ENCODE measurements at places on chromosomes 12 and 14.

- no peak for DNase-seq
These were observed 40.1 kb upstream of the DDHD1 start for GRCh38 chr14:53193193-53193592.

- DNase-seq = no peak
These were observed 70.5 kb upstream of the FLRT2 start for GRCh38 chr14:85459361-85460000.

- DNase-seq = no peak
These were observed 22.4 kb downstream of the DENND5B start for GRCh38 chr12:31568498-31568897.

DNA sequence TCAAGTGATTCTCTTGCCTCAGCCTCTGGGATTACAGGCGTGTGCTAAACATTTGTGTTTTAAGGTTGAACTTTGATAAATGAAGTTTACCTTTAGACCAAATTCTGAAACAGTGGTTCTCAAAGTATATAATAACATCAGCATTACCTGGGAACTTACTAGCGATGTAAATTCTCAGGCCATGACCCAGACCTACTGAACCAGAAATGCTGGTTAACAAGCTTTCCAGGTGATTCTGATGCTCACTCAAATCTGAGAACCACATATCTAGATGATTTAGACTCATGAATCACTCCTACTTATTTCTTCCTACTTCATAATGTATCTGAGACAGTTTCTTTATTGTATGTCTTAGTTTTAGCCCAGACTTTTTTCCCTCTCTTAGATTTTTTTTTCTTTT is 43.6 kb downstream of the RAD51B start:
- no peak for DNase-seq

- no peak for DNase-seq
These were observed 112.1 kb upstream of the NPAS3 start for GRCh38 chr14:32826404-32827082.

DNA sequence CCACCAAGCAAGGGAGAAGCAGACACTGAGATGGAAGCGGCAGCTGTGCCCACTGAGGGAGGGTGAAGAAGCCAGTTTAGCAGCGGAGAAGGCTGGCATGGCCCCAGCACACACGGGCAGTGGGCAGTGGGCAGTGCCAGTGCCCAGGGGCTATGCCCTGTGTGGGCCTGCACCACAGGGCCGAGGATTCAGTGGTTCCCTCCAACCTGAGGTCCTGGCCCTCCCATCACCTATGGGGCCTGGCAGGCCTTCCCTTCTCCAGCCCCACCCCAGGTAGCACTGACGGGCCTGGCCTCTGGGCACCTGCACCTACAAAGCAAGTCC is 81.1 kb downstream of the ITPK1 start:
- DNase-seq = no peak

DNA sequence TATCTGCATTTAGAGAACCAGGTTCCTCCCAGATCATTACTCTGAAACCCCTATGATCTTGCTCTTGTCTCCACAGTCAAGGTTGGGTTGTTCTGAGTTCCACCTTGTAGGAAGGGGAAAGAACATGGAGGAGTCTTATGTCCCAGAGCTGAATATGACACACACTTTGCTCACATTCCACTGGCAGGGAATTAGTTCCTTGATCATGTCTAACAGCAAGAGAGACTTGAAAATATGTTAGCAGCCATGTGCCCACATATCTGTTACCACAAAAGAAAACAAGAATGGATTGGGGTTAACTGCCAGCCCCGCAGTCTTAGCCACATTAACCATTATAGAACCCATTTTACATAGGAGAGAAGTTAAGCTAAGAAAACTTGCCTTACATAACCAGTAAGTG is 71.1 kb upstream of the MDM1 start:
- DNase-seq = no peak

DNA sequence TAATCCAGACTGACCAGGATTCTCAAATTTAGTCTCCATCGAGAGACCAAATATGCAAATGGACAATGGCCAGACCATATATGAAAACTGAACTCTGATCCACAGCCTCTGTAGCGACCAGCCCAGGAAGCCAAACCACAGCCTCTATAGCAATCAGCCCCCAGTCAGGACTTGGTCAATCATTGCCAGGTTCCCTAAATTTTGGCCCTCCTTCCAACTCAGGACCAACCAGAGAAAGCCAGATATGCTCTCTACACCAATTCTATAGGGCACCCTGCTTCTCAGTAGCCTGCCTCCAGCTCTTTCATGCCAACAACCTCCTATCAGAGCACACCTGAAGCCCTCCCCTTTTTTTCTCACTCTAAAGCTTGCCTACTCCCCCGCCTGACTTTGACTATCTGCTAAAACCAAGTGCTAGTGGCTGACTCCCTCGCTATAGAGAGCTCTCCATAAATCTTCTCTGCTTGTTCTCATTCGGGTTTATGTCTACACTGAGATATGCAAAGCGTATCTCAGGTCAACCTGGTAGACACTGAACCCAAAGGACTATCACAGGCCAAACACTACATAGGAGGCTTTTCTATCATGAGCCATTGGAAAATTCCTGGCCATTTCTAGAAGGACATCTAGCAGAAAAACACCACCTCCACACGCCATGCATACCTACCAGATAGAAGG is 110.5 kb upstream of the FUT8 start:
- no peak for DNase-seq

GRCh38 chr14:88551980-88552431 is 2.8 kb downstream of the PTPN21 start:
- no peak for DNase-seq

DNA sequence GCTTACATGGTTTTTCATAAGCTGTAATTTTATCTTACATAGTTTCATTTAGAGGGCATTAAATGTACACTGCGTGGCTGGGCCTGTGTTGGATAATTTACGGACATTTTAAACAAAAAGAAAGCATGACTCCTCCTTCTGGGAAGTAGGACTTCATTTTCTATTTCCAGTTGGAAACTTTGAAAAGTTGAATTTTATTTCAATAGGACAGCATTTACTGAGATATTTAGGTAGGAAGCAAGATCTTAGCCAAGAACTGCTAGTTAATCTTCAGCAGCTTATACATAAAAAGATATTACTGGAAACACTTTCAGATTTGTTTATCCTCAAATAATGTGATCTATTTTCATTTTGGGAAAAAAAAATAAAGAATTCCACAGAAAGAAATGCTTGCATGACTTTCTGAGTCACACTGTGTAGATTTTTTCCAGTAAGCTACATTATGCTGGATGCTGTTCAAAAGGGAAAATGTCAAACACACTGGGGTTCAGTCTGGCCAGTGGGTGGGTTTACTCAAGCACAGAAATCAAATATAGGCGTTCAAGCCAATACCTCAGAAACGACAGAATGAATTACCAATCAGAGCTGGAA is 239.4 kb upstream of the KRR1 start:
- no peak for DNase-seq

- DNase-seq = no peak
These were observed 8.1 kb downstream of the PNP start for GRCh38 chr14:20477211-20477876.

GRCh38 chr14:93951635-93952540 is 24.5 kb downstream of the ASB2 start:
- DNase-seq = no peak

Measured in HAP-1 (cell line).